Upper lobe of left lung (tissue), 6 donors: ENCODE measurements at places on chromosomes 12 and 14.

DNA sequence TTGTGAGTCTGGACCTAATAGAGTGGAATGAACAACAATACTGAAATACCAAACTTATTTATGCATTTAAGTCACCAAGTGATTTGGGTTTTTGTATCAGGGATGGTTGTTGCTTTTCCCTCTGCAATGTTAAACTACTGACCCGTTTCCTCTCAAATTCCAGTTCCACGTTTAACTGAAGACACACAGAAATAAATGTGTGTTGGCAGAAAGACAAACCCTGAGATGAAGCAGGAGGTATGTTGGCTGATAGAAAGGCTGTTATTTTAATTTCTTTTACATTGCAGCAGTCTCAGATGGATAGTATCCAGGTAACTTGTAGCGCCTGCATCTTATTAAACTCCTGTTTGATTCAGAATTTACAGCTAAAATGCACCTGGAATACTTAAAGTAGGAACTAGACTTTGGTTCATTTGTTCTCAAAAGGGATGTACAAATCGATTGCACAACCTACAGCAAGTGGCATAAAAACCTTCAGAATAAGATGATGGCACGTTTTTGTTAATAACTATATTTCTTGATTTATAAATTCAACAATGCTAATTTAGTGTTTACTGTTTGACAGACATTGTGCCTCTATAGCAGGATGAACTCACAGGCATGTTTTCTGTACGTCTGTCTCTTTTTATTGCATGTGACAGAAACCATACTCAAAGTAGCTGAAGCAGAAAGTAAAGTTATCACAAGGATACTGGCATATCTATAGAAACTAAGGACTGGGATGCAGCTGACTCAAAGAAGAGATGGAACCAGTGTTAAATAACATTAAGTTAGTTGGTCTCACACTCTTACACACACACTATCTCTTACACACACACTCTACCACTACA is 405.7 kb downstream of the ZFP36L1 start:
- peaks cover 24% of the 10 kb centered on the region for H3K4me1 ChIP-seq
- H3K27ac ChIP-seq: no peak overlapping the region
- no peaks in the 10 kb centered on the region for H3K36me3 ChIP-seq
- no peak for DNase-seq

- DNase-seq: peak; percentile 79
- H3K4me1 ChIP-seq: peaks cover 79% of the 10 kb centered on the region
- H3K36me3 ChIP-seq: peaks cover 18% of the 10 kb centered on the region
- no peaks in the 10 kb centered on the region for H3K27me3 ChIP-seq
- no peak overlapping the region for H3K4me3 ChIP-seq
- peak overlapping the region; percentile 98 for H3K27ac ChIP-seq
These were observed 10.8 kb downstream of the ALDH2 start for GRCh38 chr12:111777345-111778045.

DNA sequence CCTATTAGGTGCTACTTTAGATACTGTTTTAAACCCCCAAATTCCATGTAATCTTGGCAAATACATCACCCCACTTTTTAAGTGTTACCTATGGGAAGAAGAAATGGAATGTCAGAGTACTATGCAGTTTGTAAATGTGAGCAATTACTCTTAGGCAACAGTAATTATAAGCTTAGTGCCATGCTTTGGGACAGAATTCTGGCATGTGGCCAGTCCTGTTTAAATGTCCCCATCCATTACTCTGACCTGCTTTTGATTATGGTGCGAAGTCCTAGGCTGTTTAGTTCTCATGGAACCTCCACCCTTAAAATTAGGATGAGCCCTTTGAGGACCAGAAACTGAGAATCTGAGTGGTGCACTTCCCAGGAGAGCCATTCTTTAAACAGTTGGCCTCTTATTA is 321.4 kb upstream of the RGS6 start:
- H3K4me1 ChIP-seq: no peaks in the 10 kb centered on the region
- no peak overlapping the region for H3K4me3 ChIP-seq
- no peaks in the 10 kb centered on the region for H3K36me3 ChIP-seq

GRCh38 chr12:68279227-68280054 is 26.0 kb upstream of the IL22 start:
- peak; percentile 21 for DNase-seq
- H3K4me1 ChIP-seq: no peaks in the 10 kb centered on the region
- no peaks in the 10 kb centered on the region for H3K27me3 ChIP-seq

DNA sequence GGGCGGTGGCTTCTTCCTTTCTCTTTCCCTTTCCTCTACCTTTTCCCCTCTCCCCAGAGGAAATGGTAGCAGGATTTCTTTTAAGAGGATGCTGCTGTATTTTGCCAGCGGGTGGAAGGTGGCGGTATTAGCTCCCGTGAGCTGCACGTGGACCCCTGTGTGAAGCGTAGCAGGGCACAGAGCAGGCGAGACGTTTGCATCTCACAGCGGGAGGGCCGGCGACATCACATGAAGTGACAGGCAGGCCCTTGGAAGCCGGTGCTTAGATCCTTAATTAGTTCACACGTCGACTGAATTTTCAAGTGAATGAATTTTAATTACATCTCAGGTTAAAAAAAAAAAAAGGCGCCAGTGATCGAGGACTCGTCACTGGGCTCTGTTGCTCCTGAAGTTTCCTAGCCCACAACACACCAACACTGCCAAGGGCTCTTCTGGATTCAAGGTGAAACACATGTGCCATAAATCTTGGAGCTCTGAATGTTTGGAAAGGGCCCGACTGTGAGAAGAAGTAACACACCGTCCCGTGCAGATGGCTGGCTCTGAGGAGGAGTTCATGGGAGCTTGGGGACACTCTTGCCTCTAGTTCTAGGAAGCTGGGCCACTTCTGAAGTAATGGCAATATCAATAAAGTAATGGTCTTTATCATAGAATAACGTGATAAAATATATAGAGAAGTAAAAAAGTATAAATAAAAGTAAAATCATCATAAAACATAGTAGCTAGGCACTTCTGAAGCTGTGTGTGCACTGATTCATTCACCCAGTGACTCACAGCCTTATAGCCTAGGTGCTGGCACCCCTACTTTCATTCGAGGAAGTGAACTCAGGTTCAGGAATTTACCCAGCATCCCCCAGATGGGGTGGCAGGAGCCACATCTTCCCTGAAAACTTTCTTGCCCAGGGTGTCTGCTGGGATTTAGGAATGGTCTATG is 75.3 kb downstream of the AACS start:
- no peaks in the 10 kb centered on the region for H3K27me3 ChIP-seq
- H3K36me3 ChIP-seq: peaks cover 16% of the 10 kb centered on the region
- H3K27ac ChIP-seq: no peak overlapping the region
- no peaks in the 10 kb centered on the region for H3K4me1 ChIP-seq
- no peak overlapping the region for H3K4me3 ChIP-seq

DNA sequence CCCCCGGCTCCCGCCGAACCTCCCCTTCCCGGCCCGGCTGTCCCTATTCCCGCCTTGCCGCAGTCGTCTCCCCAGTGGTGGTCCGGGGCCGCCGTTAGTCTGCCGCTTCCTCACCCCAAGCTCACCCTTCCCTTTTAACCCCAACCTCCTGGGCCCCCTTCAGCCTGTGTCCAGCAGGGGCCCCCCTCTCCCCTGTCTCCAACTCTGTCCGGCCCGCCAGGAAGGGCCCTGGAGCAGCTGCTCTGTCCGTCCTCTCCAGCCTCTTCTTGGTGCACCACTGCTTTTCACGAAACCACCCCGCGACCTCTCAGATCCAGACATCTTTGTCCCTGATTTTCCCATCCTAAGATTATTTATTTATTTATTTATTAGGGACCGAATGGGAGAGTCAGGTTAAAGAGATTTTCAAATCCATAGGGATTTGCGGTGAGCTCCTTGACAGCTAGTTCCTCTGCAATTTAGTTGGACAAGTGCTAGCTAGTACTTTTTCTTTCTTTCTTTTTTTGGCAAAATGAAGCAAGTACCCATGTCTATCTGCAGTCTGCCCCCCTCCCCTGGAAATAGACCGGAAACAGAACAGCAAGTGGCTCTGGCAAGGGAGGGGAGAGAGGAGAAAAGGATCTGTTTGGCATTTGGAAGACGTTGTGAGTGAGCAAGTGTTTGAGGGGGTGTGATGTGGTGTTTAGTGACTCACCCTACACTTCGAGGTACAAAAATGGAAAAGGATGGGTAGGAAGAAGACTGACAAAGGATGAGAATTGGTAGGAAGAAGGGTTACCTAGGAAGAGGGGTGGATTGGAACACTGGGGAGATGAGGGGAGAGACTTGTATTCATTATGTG is 632 bp downstream of the UBR7 start:
- H3K36me3 ChIP-seq: peaks cover 11% of the 10 kb centered on the region
- DNase-seq: no peak
- no peaks in the 10 kb centered on the region for H3K27me3 ChIP-seq
- H3K27ac ChIP-seq: peak overlapping the region; percentile 86

DNA sequence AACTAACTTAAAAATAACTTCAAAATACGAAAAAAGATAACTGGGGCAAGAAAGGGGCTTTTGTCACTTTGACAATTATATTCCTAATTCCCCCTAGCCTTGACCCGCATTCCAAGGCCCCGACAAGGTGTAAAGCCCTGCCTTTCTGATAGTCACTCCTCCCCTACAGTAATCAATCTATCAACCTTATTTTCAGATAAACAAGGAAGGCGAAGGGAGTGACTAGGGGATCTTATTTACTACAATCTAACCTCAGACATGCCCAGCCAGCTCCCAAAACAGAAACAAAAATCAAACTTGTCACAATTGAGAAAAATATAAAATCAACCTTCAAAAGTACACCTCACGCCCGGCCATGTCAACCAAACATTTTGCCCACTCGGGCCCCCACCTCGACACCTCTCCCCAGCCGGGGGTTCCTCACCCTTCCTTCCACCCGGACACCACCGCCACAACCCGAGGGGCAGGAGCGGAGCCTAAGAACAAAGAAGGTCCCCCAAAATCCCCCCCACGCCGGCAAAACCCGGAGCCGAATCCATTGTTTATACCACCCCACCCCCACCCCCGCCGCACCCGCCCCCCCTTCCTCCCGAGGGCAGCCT is 562 bp downstream of the ZFYVE1 start:
- H3K27me3 ChIP-seq: no peaks in the 10 kb centered on the region
- H3K4me3 ChIP-seq: peak overlapping the region; percentile 92
- H3K36me3 ChIP-seq: peaks cover 16% of the 10 kb centered on the region

DNA sequence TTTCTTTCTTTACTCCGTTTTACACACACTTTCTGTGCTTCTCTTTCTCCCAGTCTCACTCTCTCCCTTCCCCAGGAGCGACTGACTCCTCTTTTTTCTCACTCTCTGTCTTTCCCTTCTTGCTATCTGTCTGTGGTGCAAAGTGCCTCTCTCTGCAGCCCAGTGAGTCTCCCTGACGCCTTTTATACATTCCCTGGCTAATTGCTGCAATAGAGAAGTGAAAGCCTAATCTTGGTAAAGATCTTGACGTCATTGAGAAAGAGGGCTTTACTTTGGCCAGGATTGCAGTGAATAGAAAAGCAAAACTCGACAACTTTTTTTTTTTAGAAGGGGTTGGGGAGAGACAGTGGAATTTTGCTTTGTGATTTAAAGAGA is 706 bp upstream of the DIO2 start:
- H3K27me3 ChIP-seq: no peaks in the 10 kb centered on the region
- no peak overlapping the region for H3K4me3 ChIP-seq
- no peaks in the 10 kb centered on the region for H3K4me1 ChIP-seq
- H3K27ac ChIP-seq: no peak overlapping the region

DNA sequence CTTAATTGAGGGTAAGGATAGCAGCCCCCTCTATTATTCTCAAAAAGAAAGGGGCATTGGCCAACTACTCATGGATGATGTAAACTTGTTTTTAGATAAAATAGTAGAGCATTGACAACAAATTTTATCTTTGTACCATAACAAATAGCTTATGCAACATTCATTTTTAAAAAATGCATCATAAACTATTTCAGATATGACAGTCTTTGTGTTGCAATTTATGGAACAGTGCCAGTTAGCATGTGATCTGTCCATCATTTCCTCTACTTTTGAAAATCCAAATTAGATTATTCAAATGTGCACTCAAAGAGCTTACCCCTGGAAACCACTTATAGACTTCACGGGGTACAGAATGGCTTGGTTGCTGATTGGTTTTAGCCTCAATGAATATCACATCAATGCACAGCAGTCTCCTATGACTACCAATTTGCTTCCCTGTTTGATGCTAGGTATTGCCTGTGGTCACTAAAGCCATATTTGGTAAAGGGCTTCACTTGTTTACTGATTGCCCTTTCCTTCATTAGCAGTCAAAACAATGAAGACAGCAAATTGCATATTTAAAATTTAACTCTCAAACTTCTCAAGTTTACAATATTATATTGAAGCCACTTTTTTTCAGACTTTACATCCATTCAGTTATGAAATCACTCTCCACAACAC is 274.9 kb upstream of the MGAT4C start:
- no peaks in the 10 kb centered on the region for H3K36me3 ChIP-seq
- H3K27ac ChIP-seq: no peak overlapping the region
- no peaks in the 10 kb centered on the region for H3K4me1 ChIP-seq
- H3K27me3 ChIP-seq: no peaks in the 10 kb centered on the region
- H3K4me3 ChIP-seq: no peak overlapping the region

GRCh38 chr12:108305991-108306501 is 33.1 kb downstream of the CMKLR1 start:
- no peaks in the 10 kb centered on the region for H3K36me3 ChIP-seq
- H3K4me1 ChIP-seq: peaks cover 68% of the 10 kb centered on the region
- peak overlapping the region; percentile 11 for H3K4me3 ChIP-seq
- H3K27me3 ChIP-seq: no peaks in the 10 kb centered on the region

DNA sequence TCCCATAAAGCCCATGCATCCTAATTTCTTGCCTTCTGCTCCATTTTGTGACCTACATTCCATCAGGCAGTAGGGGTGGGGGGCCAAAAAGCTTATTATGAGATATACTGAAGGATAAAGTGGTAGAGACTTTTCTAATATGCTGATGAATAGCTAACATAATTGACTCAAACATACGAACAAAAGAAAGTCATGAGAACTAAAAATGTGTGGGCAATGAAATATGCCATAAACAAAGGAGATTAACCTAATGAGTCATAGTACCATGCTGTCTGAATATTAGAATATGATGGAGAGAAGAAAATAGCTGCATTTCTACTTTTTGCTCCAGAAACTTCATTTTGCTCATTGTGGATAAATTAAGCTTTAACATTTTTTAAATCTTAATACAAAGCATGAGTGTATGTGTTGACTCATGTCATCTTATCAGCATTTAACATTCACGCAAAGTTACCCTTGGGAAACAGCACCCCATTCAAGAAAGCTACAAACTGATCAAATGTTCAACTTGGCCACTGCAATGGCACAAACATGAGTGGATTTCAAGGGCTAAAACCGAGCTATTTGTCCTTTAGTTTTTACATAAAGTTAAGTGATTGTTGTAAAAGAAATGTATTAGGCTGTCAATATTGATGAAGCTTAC is 64.0 kb upstream of the DIO2 start:
- H3K4me1 ChIP-seq: no peaks in the 10 kb centered on the region
- H3K27ac ChIP-seq: no peak overlapping the region
- H3K27me3 ChIP-seq: no peaks in the 10 kb centered on the region
- no peak overlapping the region for H3K4me3 ChIP-seq

GRCh38 chr12:113768850-113769249 is 197.3 kb downstream of the RBM19 start:
- H3K27ac ChIP-seq: no peak overlapping the region
- no peaks in the 10 kb centered on the region for H3K36me3 ChIP-seq
- H3K27me3 ChIP-seq: peaks cover 7% of the 10 kb centered on the region
